Transverse colon (tissue), 4 donors: ENCODE measurements at places on chromosomes 16 and 17. TPM values are rescaled to one million over a fixed set of nuclear protein-coding genes. Genes with fewer than 3 reads are reported as not detected.

DNA sequence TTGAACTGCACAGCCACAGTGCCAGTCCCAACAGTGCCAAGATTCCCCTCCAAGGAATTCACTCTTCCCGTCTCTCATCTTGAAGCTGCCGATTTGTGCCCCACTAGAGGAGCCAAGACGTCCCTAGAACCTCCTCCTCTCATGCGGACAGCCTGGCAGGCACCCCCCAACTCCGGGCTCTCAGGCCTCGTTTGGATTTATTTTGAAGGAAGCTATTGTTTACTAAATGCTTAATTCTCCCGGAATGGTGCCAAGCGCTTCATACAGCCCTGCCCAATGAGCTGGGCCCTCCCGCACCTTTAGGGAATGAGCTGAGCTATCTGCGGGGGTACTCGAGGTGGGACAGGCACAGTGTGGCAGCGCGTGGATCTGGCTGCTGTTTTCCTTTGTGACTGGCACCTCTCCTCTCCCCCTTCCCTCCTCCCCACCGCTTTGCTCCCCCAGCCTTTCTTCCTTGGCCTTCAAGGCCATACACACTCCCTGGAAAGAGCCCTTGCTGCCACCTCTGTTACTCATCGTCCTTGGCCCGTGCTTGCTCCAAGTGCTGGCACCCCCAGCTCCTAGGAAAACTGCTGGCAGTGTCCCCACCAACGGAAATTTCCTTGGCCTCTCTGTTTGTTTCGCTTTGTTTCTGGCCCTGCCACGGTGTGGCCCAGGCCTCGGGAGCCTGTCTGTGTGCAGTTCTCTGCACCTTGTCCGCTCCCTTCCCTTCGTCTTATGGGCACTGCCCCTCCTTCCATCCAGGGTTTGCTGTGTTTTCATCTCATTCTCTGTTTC, 49.9 kb upstream of the CDR2 start:
- DNase-seq: peak; percentile 18

GRCh38 chr16:25217921-25218320, 1.2 kb downstream of the AQP8 start:
- DNase-seq: no peak

DNA sequence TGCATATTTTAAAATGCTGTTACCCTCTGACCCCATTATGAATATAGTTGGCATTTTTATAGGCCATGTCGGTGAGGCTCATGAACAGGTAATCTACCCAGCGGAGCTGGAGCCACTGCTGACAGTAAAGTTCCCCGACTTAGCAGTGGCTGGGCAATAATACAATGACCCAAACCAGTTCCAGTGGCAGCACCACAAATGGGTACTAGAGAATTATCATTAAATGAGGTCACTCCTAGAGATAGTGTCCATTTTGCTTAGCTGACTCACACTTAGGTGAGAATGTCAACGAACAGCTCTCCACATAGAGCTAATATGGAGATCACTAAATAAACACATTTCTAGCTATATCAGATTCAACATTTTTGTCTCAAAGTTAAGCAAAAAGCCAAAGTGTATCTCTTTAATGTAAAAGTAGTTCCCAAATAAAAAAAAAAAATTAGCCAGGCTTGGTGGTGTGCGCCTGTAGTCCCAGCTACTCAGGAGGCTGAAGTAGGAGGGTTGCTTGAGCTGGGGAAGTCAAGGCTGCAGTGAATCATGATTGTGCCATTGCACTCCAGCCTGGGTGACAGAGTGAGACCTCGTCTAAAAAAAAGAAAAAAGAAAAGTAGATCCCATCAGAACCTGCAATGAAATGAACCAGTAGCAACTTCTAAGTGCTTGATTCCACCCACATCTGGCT, 7.4 kb downstream of the MYO1D start:
- no peak for DNase-seq

GRCh38 chr17:61401389-61402072, 1.9 kb downstream of the TBX2 start:
- DNase-seq: no peak

The MTHFSD gene
- total RNA-seq: 27.9 TPM

The CMTM2 gene
- not detected for total RNA-seq

The IL34 gene
- total RNA-seq: 1.1 TPM
